ENCODE measurements at places on chromosomes 4 and X.
A peak's percentile ranks its signal among the peaks of the same experiment; 100 is the strongest.

DNA sequence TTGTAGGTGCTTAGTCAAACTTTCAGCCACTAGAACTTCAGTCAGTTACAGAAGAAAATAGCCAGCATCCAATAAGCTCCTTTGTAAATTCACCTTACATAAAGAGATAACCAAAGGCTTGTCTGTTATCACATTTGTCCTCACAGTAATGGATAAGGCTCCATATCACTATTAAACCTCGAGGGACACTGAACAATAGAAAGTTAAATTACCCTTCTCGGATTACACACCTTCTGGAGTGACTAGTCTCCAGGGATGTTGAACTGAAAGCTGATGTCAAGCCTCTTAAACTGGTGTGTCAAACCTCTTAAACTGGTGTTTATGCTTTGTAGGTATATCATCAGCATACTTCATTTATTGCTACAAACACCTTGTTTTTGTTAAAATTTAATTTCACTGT is 639.0 kb downstream of the CENPC start:
- DNase-seq: no peak

DNA sequence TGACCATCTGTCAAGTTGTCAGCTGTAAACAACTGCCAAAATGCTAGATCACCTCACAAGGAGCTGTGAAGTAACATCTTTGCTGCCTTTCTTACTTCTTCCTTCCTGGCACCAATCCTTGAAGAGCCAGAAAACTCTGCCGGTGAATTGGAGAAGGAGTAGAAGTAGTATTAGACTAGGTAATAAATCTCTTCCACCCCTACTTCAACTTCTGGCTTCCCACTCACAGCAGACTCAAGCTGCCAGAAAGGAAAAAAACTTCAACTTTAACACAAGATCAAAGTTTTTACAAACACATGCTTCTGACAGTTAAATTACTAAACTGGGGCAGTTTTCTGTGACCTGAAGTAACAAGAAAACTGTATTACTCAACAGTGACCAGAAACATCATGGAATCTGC is 164.7 kb upstream of the SLC7A11 start:
- no peak for DNase-seq

DNA sequence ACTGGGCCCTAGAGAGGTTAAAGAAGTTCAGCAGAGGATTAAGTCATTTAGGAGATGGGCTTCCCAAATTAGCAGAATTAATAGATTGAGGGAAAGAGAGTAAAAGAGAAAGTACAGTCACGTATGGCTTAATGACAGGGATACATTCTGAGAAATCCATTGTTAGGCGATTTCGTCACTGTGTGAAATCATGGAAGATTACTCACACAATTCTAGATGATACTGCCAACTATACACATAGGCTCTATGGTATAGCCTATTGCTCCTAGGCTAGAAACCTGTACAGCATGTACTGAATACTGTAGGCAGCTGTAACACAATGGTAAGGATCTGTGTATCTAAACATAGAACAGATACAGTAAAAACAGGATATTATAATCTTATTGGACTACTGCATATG is 180.6 kb downstream of the RNF150 start:
- DNase-seq: no peak

DNA sequence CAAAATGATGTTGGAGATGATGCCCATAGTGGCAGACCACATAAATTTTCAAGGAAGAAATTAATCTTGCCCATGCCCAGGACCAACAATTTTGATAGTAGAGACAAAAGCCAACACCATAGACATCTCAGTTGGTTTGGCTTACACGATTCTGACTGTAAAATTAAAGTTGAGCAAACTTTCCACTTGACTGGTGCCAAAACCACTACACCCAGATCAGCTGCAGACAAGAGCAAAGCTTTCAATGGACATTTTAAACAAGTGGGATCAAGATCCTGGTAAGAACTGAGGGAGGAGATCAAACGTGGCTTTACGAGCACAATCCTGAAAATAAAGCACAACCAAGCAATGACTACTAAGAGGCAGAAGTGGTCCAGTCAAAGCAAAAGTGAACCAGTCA is 90.7 kb downstream of the PAPSS1 start:
- DNase-seq: no peak

DNA sequence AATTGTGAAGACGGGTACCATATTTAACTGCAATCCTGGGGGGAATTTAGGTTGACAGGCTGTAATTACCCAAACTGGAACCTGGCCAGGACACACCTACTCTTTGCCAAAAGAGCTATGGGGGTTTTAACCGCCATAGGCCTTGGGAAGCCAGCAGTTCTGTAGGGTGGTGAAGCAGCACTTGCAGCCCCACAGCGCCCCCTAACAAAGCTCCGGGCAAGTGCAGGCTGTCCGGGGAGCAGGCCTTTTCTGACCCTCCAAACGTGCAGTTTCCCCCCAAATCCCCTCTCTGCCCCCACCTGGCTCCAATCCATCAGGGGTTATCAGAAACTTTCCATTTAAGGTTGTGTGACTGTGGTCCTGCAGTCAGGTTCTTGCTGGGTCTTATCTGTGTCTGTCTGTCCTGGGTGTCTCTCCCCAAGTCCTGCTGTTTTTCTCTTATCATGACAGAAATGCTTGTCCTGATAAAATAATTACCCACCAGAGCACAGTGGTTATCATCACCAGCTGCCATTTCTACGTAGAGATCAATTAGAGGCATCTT is 350.9 kb downstream of the MID1IP1 start:
- no peak for DNase-seq

DNA sequence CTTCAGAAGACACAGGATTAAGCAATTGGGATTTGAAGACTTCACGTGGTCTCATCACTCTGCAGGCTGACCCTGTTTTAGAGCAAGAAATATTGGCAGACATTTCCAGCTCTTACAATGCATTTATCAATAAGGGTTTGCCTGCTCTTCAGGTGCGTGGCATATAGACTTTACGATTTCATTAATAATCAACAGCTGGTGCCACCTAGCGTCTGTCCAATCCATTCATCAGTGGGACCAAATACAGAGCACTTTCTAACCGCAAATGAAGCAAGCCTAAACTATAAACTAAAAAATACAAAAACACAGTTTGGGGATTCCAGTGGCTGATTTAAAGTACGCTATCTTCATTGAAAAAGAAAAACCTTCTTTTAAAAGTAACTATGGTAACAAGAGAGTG is 125.4 kb upstream of the DMD start:
- no peak for DNase-seq

DNA sequence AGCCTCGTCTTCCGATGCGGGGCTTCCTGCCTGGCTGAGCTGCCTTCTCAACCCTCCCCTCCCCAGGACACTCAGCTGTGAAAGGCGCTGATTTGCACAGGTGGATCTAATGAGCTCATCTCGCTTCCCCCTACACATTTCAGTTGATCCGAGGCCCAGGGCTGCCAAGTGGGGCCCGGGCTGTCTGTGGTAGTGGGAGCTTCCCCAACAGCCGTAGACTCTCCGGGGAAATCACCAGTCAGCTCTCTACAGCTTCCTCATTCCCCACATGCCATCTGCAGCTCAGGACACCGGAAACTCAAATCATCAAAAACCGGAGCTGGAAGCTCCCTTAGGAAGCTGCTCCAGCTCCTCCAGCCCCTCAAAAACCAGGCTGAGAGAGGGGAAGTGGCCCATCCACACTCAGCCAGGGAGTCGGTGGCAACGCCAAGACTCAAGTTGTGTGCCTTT is 56.2 kb downstream of the SMIM20 start:
- DNase-seq: no peak

- no peak for DNase-seq
Measured at GRCh38 chr4:184807256-184807655, 18.5 kb downstream of the ACSL1 start.

DNA sequence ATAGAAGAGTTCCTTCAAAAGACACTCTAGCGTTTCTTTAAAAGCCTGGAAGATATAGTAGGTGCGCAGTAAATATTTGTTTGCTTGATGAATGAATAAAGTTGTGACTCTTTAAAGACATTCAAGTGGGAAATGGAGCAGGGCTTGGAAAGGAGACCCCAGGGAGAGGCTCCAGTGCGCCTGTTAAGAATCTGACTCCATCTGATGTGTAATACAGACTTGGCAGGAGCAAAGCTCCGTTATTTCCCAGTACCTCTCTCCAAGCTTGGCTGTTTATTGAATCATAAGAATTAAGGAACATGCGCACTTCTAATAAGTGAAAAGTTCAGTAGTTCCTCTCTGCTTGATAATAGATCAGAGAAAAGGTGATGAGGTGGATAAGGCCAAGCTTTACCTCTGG is 18.8 kb upstream of the KLHL8 start:
- DNase-seq: no peak

DNA sequence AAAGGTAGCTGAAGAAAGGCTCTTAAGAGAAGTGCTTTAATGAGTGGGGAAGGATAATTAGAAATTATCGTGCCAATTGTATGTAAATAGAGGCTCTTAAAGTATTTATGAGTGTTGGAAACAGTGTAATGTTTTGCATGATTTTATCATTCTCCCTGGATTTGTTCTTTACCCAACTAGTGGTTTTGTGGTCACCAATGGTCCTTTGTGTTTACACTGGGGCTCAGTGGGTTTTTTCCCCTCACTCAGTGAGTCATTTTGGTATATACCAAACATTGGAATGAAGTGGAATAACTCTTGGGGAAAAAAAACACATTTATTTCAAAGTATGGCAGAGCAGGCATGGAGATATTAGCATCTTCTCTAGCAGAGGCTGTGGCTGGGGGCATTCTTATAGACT is 20.8 kb upstream of the LGI2 start:
- no peak for DNase-seq

DNA sequence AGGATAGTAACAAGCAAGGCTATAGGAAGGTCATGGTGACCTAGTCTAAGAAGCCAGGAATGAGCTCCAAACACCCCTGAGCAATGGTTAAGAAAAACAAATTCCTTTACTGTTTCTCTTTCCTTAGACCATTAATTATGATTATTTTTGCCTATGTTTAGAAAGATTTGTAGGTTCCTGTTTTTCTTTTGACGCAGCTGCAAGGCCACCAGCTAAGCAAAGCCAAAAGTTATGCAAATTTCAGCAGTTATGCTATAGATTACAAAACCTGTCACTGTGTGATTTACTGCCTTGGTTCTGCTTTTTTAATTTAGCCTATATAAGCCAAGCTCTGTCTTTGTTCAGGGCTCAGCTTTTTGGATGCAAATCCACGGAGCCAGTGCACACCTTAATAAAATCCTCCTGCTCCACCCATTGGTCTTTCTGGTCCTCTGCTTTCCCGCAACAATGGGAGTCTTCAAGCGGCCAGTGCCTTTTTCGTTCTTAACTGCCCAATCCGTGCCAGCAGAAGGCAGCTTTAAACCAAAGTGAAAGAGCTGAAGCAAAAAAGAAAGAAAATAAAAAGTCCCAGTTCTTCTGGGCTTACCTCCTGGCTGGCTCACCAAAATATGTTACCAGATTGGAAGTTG is 1.4 kb upstream of the CEP135 start:
- DNase-seq: no peak

GRCh38 chr4:59608466-59608865 is 1591.7 kb upstream of the ADGRL3 start:
- no peak for DNase-seq

GRCh38 chrX:111445485-111445884 is 33.5 kb upstream of the DCX start:
- DNase-seq: no peak

DNA sequence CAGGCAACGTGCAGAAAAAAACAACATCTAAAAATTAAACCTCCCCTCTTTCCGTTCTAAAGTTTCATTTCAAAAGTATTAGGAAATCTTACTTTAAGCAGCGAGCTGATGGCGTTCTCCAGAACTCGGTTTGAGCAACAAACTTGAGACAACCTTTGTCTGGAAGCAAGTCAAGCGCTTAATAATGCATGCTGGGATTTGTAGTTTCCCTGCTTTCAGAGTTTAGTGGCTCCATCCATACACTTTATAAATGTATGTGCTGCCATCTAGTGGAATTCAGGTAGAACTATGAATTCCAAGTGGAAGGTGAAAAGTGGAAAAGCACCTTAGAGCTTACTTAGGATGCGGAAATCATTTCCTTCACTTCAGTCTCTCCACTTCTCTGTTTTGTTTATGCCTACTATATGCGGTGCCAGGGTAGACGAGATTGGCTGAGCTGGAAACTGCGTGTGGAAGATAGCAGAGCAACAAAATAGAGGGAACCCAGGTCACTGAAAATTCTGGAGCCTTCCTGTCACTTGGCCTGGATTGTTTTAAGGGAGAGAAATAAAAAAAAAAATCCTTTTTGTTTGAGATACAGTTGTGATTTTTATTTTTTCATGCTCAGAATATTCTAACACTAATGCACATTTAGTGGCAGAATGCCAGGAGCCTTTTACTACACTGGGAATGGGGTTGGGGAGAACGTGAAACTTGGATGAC is at the start of gene BDH2:
Gene BDH2 (minus strand): TSS at position 144 of the 702 bp plus-strand sequence. CDS start 3,580 bp downstream, outside the sequence.
- peak; percentile 9 for DNase-seq

GRCh38 chr4:173590697-173591096 is 60.7 kb upstream of the HAND2 start:
- no peak for DNase-seq

- DNase-seq: no peak
Measured at GRCh38 chr4:168759321-168759720, 250.7 kb downstream of the CBR4 start.

DNA sequence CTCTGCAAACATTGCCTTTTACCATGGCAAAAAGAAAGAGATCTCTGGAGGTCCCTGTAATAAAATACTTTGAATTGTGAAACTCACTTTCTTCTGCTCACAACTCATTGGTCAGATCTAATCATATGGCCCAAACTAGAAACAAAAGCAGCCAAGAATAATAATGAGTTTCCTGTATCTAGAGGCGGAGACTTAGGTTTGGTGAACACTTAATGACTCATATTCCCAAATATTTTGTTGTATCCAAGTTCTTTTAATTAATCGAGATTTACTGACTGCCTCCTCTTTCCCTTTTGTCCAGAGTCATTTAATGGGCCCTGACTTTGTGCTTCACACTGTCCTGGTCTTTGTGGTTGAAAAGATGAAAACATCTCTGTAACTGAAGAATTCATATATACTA is 190.6 kb downstream of the CCSER1 start:
- DNase-seq: no peak

GRCh38 chr4:135724421-135724820 is 1522.8 kb upstream of the PABPC4L start:
- no peak for DNase-seq

- no peak for DNase-seq
Measured at GRCh38 chrX:47802589-47802988, 34.1 kb upstream of the ZNF81 start.

GRCh38 chr4:107712236-107712635 is 7.8 kb downstream of the PAPSS1 start:
- DNase-seq: no peak

Measured in activated T-cell treated with anti-CD3 and anti-CD28 coated beads for 1 hour (primary cell).